GM10248 (cell line): ENCODE measurements at places on chromosomes 2 and 18.

DNA sequence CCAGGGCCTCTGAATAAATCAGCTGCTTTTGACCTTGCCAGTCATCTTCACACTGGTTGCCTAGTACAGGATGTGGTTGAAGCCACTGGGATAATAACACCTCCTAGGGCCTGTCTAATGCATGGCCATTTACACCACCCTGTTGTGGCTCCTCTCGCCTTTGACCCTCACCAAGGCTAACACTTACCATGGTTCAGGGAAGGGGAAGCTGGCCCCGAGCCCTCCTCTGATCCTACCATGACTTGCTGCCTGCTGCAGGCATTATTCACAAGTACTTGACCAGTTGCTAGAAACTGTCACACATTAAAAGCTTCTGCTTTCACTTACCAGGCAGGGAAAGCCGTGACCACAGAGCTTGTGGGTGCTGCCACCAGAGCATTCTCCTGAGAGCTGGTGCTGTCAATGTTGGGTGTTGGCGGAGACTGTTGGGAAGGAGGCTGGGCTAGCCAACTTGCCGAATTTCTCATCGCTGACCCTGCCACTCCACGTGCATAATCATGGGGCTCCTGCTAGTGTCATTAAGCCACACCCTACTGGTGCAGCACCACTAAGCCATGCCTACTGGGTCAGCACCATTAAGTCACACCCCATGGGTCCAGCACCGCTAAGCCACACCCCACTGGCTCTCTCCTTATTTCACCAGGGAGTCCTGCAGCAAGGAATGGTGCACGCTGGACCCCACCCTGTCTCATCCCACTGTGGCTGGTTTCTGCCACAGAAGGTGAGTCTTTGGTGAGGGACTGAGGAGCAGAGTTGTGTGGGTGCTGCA, 47.0 kb upstream of the TTC39C start:
- no peak for DNase-seq

DNA sequence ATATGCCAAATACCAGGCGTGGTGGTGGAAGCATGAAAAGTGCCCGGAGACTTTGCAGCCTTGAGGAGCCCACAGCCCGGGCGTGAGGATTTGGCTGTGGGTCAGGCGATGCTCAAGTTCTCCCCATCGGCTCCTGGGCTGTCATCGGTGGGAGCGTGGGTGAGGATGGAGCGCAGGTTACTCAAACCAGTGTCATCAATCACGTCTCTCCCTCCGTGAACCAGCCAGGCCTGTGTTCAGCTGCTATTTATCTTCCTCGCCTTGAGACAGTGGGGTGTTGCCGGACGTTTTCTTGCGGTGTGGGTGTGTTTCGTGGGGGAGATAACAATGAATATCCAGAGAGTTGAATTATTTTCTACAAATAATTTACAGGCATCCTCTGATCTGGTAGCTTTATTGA, 317.6 kb downstream of the EIPR1 start:
- no peak for DNase-seq

DNA sequence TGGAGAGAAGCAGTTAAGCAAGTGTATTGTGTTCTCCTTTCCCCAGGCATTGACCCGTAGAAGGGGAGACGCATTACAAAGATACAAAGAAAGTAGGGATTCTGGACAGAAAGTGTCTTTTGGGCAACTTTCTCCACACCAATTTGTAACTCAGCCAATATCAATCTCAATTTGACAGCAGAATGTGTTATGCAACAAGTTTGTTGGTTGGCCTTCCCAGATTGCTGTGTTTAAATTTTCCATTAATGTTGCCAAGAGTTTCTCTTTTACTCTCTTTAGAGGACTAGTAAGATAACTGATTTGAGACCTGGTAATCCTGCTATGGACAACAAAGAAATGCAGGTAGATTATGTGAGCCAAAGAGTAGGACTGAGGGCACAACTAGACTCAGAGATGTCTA, 279.6 kb downstream of the ZNF804A start:
- DNase-seq = no peak

DNA sequence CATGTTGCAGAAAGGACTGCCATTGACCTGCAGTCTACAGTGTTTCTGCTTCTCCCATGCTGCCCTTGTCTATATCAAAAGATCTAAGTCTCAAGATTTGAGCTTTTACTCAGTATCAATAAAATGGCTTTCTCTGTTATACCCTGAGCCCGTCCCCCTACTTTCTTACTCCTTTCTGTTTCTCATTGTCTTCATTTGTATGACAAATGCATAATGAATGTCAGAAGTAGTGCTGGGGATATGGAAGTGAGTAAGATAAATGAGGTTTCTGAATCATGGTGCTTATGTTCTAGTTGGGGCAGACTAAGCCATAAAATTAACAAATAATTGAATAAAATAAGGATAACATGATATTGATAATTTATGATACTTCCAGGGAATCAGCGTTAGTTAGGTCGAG, 128.6 kb downstream of the PARD3B start:
- no peak for DNase-seq

DNA sequence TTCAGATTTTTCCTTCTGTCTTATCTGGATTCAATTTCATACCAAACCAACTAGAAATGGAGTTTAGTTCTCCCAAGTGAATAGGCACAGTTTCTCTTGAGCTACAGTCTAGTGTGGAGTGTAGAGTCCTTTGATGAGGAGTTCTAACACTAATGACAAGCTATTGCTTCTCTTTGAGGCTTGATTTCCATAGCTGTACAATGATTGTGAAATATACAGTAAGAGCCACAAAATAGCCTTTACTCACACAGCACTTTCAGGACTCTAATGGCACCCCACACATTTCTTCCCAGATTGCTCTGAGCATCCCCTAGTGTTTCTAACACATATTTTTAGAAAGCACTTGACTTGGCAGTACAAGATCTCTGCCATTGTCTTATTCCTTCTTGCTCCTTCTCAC, 153.3 kb downstream of the LRRTM1 start:
- DNase-seq = no peak

DNA sequence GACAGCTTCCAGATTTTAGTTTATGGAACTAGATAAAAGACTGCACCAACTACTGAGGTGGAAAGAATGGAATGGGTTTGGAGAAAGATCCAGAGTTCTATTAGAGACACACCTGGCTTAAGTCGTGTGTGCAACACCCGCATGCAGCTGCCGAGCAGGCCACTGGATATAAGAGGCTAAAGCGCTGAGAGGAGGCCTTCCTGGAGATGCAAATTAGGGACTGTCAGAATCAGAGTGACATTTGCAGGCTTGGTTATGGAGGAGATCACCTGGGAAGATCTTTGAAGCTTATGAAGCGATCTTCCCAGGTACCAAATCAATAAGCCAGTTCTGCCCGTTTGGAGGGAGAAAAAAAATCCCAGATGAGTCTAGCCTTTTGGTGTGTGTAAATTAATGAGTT, 30.4 kb upstream of the KLHL29 start:
- peak; percentile 61 for DNase-seq

DNA sequence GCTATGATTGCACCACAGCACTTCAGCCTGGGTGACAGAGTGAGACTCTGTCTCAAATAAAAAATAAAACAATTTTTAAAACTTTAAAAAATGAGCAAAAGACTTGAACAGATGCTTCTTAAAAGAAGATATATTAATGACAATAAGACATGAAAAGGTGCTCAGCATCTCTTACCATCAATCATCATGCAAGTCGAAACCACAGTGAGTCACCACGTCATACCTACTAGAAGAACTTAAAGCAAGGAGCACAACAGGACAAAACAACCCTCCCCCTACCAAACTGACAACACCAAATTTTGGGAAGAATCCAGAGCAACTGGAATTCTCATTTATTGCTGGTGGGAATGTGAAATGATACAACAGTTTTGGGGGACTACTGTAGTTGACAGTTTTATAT, 251.6 kb downstream of the BCL2 start:
- no peak for DNase-seq

DNA sequence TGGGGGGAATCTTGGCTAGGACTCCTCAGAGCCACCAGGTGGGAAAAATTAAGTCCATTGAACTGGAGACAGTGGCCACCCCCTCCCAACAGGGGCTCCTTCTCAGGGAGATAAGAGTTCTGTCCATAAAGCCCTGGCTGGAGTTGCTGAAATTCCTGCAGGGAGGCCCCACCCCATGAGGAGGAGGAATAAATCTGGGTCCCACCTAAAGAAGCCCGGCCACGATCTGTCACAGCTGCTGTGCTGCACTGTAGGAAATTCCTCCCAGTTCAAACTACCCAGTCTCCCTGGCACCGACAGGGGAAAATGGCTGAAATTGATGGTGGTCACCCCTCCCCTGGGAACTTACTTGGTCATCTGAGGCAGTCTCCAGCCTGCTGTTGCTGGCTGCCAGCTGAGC, 215.0 kb downstream of the THSD7B start:
- no peak for DNase-seq

DNA sequence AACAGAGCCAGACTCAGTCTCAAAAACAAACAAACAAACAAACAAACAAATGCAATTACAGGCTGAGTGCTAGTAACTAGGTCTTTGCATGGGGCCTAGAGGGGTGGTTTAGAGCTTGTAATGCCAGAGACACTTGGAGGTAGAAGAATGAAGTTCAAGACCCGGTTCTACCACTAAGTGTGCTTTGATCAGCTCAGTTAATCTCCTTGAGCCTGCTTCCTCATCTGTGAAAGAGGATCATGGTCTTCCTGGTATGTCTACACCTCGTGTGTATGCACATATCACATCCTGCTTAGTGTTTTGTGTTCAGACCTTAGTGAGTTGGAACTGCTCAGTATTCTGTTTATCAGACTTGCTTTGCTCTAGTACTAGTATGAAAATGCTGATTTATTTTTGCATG, 4.8 kb upstream of the ATP6V1C2 start:
- no peak for DNase-seq

- no peak for DNase-seq
Observed at GRCh38 chr2:26414311-26414710, 12.6 kb downstream of the DRC1 start.

- peak; percentile 82 for DNase-seq
Observed at GRCh38 chr2:135004005-135004746, 43.1 kb downstream of the MAP3K19 start.

DNA sequence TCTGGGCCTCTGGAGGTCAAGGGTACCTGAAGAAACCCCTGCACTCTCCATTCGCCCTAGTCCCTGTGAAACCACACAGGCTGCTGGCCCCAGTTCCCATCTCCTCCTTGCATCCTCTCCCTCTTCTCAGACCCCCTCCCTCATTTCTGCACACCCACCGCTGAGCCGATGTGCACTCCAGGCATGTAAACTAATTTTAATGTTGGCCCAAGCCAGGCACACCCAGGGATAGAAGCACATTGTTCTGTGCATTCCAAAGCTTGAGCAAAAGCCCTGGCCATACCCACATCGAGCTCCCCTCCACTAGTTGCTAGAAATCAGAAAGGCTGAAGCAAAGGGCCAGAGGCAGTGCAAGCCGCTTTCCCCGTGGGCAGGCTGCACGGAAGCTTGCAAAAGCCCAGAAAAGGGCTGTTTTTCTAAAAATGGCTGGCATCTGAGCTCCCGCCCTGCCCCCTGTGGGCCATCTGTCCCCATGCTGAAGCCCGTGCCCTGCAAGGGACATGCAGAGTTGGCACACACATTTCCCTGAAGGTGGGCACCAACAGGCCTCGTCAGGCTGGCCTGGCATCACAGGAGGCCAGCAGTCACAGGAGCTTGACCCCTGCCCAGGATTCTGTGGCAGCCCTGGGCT, 181.6 kb downstream of the SMAD7 start:
- no peak for DNase-seq

GRCh38 chr2:108346827-108347226, 30.9 kb upstream of the SULT1C4 start:
- DNase-seq = no peak

- DNase-seq = no peak
Observed at GRCh38 chr18:77635451-77635850, 385.8 kb downstream of the GALR1 start.

DNA sequence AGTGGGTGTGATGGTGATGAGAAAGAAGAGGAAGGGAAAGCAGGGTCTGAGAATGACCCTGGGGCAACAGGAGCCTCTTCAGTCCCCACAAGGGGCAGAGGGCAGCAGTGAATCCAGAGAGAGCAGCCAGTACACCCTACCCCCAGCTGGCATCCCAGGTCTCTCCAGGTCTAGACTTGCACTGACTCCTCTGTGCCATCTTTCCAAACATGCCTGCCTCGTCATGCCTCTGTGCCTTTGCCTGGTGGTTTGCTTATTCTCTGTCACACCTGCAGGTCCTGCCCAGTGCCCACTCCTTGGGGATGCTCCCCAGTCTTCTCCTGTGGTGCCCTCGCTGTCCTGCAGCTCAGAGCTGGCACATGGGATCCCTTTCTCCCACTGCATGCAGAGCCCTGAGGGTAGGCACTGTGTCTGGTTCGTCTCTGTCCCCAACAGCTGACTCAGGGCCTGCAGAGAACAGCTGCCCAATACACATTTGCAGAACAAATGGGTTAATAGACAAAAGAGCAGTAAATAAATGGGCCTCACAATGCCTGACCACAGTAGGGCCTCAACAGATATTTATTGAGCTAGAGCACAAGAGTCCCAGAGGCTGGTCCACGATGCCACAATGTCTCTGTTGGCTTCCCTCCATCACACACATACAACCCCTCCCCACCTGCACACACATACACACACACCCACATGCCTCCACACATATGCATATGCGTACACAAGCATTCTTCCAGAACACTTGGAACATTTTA, 89.8 kb downstream of the HS1BP3 start:
- no peak for DNase-seq

- no peak for DNase-seq
Observed at GRCh38 chr2:176206682-176207081, 18.2 kb downstream of the HOXD1 start.

DNA sequence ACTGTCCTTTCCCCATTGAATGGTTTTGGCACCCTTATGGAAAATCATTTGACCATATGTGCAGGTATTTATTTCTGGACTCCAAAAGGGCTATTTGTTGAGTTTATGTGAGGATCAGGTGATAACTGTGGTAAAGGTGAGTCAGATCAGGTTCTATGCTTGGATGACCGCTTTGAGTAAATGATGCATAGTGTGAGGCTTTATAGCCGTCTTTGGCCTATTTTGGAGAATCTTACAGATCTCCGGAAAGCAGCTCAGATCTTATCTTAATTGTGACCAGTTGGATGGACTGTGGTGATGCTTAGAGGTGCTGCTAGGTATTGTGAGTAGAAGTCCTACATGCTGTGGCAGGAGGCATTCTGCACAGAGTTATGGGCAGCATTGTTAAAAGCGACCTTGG, 126.2 kb downstream of the METTL8 start:
- DNase-seq = peak; percentile 55

DNA sequence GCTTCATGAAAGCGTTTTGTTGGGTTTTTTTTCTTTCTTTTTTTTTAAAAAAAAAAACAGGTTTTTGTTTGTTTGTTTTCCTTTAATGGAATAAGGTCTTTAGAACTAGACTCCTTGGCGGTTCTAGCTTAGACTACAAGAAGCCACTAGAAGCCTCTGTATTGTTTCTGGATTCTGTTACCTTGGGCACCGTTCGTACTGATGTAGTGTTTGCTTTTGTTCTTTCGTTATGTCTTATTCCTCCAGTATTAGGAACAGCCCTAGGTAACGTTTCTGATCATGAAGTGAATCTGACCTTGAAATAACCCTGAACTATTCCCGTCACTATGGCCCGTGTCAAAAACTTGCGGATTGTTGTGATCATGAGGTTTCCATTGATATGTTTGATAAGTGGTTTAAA, 164.6 kb downstream of the PTGR3 start:
- no peak for DNase-seq
